ENCODE measurements at places on chromosomes 3 and 15. TPM values are rescaled to one million over a fixed set of nuclear protein-coding genes. Genes with fewer than 3 reads are reported as not detected.

ZBED2 gene
- total RNA-seq, result not detected

DNA sequence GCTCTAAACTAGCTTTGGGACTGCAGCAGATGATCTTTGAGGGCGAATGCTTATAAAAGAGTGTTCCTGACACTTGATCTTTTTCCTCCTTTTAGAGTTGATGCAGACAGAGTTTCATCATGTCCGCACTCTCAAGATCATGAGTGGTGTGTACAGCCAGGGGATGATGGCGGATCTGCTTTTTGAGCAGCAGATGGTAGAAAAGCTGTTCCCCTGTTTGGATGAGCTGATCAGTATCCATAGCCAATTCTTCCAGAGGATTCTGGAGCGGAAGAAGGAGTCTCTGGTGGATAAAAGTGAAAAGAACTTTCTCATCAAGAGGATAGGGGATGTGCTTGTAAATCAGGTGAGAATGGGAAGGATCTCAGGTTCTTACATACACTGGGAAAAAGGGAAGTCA lies 75.7 kb downstream of the KLHL25 start:
- no peak for DNase-seq

SCG5 gene
- 91.9 TPM for total RNA-seq

- DNase-seq, result peak; percentile 42
Measured at GRCh38 chr15:60179786-60180391, 175.8 kb downstream of the FOXB1 start.

DNA sequence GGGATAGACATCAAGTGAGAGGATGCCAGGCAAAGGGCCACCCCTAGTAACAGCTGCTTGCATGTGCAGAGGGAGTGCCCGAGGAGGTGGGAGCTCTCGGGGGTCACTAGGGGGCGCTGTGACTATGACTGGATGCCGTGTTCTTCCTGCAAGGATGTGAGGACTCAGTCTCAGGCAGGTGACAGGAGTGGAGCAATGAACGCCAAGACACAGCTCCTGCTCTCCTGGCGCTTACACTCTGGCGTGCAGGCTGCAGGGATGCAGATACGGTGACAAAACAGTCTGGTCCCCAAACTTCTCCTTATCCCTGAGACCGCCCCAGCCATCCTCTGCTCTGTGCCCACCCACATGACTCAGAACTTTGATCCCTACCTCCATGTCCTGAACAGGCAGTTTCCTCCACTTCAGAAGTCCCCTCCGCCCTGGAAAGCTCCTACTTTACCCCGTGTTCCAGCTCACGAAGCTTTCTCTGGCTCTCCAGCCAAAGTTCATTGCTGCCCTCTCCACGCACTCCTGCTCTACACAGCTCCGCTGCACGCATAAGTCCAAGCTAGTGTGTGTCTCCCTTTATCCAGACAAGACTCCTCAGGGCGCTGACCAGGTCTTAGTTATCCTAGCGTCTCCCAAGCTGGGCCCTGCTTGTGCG lies 14.7 kb downstream of the RHOV start:
- DNase-seq, result peak; percentile 70

DNA sequence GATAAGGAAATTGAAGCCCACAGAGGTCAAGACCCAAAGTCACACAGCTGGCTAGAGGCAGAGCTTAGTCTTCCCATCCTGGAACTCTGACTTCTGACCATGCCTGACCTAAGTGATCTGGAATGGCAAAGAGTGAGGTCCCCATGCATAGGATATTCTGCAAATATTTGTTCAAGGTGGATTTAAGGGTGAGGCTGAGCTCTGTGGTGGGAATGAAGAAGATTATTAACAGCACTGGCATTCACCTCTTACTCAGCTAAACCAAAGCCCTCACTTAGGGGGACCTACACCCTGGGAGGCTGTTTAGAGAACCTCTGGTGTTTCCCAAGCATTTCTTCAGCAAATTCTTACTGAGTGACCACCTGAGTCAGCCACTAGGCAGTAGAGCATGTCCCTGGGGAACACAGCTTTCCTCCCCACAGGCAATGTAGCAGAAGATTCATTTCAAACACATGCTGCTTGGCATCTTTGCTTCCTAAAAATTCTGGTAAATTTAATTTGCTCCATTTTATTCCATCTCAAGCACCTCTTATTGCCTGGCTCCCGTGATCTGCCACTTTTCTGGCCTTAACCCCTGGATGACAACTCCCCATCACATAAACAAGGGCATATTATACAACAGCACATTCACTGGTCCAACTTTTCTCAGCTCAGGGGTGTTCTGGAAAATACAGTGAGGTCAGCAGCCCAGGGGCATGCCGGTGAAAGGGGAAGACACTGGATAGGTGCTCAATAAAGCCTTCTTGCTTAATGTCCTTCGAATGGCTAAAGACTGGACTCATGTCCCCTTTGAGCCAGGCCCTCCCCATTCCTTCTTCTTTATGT lies 176.0 kb downstream of the ABHD5 start:
- peak; percentile 91 for DNase-seq

GRCh38 chr15:41256577-41257038 lies 25.5 kb downstream of the CHP1 start:
- no peak for DNase-seq

BOC gene
- 17.3 TPM for total RNA-seq

SEMA3F gene
- 1.9 TPM for total RNA-seq

IDH3A gene
- 54.9 TPM for total RNA-seq

LINGO1 gene
- not detected for total RNA-seq

DNA sequence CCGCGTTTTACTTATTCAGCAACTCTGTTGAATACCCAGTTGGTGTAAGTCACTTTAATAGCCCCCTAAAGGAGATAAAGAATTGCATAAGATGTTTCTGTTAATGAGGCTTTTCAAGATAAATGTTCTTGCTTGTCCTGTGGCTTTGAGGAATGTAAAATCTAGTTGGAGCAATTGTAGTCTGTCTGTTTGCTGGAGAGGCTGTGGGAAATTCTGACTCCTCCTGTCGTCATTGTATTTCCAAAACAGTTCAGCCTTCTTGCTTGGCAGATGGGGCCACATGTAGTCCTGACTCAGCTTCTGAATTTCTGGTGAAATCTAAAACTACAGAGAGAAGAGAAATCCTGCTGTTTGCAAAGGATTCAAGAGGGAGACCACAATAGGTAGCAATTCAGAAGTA lies 114.4 kb downstream of the RYR3 start:
- DNase-seq, result peak; percentile 13

CHL1 gene
- total RNA-seq, result 0.10 TPM

- no peak for DNase-seq
Measured at GRCh38 chr3:24688446-24689148, 193.9 kb upstream of the THRB start.

- no peak for DNase-seq
Measured at GRCh38 chr3:110016235-110016815, 679.0 kb upstream of the DPPA4 start.

GRCh38 chr3:130849091-130849552 lies 44.8 kb upstream of the ATP2C1 start:
- no peak for DNase-seq

- no peak for DNase-seq
Measured at GRCh38 chr3:170497207-170498095, 78.8 kb downstream of the CLDN11 start.

- DNase-seq, result no peak
Measured at GRCh38 chr3:10469441-10470119, 35.8 kb downstream of the ATP2B2 start.

CCDC54 gene
- not detected for total RNA-seq

CEP19 gene
- 9.4 TPM for total RNA-seq

GPR149 gene
- total RNA-seq, result not detected

SLC24A1 gene
- 3.8 TPM for total RNA-seq

DNA sequence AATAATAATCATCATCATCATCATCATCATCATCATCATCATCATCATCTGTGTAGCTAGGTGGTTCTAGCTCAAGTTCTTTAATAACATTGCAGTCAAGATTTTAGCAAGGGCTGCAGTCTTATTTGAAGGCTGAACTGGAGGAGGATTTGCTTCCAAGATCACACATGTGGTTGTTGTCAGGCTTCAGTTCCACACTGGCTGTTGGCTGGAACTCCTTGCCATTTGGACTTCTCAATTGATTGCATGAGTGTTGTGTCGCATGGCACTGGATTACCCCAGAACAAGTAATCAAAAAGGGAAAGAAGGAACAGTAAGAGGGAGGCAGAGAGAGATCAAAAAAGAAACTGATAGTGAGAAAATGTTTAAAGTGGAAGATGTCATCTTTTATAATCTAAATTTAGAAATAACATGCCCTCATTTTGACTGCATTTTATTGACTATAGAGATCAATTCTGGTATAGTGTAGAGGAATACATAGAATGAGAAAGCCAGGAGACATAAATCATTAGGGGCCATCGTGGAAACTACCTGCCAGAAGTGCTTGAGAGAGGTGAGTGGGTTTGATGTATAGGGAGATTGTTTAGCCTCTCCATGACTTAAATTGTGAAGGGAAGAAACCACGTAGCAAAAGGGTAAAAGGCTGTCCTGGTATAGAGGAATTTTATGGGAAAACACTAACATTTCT lies 346.6 kb upstream of the RBMS3 start:
- no peak for DNase-seq

DNA sequence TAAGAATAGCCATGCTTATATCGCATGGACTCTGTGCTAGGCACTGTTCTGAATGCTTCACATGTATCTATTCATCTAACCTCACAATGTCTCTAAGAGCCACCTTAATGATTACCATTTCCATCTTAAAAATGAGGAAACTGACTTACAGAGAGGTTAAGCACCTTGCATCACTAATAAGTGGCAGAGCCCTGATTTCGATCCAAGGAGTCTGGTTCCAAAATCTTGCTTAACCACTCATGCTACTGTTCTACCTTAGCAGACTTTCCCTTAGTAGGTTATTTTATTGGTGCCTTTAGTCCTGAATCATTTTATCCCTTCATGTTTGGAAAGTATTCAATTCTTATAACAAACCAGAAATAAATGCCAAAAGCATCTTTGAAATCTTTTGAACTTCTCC lies 89.2 kb upstream of the DCBLD2 start:
- DNase-seq, result no peak

GRCh38 chr15:52213206-52213605 lies 22.0 kb upstream of the GNB5 start:
- no peak for DNase-seq

DNA sequence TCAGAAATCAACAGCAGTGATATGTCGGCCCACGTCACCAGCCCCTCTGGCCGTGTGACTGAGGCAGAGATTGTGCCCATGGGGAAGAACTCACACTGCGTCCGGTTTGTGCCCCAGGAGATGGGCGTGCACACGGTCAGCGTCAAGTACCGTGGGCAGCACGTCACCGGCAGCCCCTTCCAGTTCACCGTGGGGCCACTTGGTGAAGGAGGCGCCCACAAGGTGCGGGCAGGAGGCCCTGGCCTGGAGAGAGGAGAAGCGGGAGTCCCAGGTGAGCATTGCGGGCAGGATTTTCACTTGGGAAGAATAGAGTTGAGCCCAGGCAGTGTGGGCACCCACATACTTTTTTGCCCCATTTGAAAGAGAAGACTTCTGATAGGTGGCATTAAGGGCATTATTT lies 57.4 kb downstream of the DNASE1L3 start:
- no peak for DNase-seq

TRH gene
- total RNA-seq, result not detected

DNA sequence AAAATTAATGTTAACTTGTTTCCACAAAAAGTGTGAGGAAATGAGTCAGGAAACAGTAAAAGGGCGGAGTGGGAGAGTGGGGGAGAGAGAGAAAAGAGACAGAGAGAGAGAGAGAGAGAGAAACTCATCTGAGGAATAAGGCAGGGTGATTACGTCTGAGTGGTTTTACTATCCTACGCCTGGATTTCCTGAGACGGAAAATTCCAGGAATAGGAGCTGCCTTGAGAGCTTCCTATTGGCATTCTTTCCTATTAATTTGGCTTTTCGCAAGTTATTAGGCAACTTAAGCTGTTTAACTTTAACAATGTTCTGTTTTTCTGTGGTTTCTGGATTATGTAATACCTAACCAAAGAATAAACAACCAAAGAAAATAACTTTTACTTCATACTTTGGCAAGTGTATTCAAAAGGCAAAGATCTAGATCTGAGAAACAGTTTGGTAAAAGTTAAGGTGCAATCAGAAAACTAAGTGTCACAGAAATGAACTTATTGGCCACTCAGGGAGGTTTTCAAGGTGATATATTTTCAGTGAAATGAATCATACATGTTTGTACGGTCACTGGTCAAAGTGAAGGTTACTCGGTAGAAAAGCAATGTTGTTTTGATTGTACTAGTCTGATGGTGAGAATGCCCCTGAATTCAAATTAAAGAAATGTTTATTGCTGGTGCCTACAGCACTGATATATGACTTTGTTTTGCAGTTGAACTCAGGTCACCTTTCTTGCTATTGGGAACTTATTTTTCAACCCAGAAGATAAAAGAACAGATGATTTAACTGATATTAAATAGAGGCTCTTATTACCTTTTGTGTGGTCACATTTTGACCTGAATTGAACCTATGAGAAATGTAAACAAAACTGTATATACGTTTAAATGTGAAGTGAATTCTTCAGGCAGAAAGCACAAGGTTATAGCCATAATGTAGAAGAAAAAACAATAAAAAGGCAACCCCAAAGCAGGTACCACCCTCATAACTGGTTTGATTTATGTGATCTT lies 39.9 kb upstream of the TNFSF10 start:
- peak; percentile 84 for DNase-seq

DNA sequence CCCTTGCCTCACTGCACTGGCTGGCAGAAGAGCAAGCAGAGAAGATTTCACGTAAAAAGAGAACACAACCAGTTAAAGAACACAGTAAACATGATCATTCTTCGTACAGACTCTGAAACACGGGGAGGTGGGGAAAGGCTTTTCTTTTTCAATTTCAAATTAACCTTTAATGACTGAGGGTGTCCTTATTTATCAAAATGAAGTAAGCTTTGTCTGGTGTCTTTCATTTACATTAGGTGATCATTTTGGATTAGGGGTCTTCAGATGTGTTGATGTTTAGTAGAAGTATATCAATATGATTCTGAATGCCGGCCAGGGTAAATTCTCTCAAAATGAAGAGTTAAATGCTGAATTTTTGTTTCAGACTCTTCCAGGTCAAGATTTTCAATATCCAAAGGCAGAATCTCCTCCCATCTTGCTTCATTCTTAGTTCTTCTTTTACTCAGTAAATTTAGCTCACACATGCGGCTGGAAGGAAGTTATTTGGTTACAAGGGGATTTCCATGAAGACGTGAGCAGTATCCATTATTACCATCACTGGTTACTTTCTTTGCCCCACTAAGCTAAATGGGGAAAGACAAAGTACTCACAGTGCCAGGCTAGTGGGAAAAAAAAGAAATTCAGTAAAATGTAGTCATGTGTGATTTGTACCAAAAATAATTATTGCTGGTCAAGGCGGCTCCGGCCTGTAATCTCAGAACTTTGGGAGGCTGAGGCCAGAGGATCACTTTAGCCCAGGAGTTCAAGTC lies 272.2 kb upstream of the NR2F2 start:
- DNase-seq, result peak; percentile 14

ARGFX gene
- total RNA-seq, result not detected

GRCh38 chr3:86162521-86162920 lies 828.4 kb downstream of the VGLL3 start:
- DNase-seq, result no peak

- no peak for DNase-seq
Measured at GRCh38 chr3:46831316-46831715, 31.9 kb downstream of the MYL3 start.

ZPLD1 gene
- not detected for total RNA-seq

DNA sequence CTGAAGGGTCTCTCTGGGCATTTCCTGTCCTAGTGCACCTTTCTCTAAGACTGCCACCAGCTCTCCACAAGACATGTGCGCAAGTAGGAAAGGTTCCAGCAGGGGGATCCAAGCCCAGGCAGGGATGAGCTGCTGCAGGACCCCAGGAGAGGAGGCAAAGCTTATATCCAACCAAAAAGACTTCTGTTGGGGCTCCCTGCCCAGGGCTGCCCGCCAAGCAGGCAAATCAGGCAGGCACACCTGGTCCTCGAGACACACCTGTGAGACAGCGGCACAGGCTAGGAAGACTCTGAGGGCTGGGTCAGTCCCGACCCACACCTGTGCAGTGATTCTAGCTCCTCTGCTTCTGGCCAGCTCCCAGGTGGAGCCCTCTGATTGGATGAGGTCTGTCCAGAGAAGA lies 80.6 kb downstream of the MYLK start:
- DNase-seq, result no peak
